Non-pigmented ciliary epithelial cell (primary cell): ENCODE measurements at places on chromosomes 1 and 21.

GRCh38 chr1:229991104-229991513, 75.9 kb upstream of the GALNT2 start:
- DNase-seq, result no peak

- no peak for DNase-seq
Observed at GRCh38 chr1:2076826-2077225, 26.6 kb downstream of the PRKCZ start.

DNA sequence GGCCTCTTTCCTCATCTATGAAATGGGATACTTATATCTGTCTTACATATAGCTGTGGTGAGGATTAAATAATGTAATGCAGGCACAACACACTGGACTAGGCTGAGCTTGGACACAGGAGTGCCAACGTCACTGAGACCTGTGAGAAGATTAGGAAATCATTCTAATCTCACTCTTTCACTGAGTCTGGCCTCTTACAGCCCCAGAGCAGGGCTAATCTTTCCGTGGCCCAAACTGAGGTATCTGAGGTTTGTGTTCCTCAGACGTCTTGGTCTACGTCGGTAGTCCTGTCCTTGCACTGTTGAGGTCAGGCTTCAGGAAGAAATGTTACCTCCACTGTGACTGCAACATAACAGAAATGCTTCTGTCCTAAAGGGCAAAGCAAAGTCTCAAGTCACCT, 22.6 kb upstream of the A3GALT2 start:
- DNase-seq, result no peak

- DNase-seq, result no peak
Observed at GRCh38 chr1:161121042-161121650, 3.2 kb downstream of the NIT1 start.

- no peak for DNase-seq
Observed at GRCh38 chr1:154867841-154868605, 2.1 kb downstream of the KCNN3 start.

- DNase-seq, result no peak
Observed at GRCh38 chr1:22045604-22046228, 6.8 kb upstream of the CDC42 start.

DNA sequence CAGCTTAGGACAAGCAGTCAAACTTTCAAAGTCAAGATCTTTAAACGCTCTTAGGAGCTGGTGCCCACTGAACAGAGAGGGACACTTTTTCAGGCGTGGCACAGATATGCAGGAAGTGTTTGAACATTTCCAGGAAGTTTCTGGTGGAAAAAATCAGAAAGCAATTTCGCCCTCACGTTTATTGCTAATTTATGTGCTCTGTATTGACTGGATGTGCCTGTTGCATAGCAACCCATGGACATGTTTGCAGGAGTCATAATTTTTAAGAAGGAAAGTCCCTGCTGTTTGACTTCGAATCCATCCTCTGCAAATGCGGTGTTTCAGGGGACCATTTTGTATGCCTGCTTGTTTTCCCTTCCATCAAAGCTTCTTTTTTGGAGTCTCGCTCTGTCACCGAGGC, 239.9 kb upstream of the IRF2BP2 start:
- DNase-seq, result no peak

- peak; percentile 35 for DNase-seq
Observed at GRCh38 chr1:218930472-218931241, 243.0 kb upstream of the LYPLAL1 start.

GRCh38 chr1:43199093-43199726, 27.1 kb downstream of the CFAP57 start:
- DNase-seq, result no peak

GRCh38 chr1:83762039-83762365, 236.9 kb downstream of the TTLL7 start:
- DNase-seq, result no peak

DNA sequence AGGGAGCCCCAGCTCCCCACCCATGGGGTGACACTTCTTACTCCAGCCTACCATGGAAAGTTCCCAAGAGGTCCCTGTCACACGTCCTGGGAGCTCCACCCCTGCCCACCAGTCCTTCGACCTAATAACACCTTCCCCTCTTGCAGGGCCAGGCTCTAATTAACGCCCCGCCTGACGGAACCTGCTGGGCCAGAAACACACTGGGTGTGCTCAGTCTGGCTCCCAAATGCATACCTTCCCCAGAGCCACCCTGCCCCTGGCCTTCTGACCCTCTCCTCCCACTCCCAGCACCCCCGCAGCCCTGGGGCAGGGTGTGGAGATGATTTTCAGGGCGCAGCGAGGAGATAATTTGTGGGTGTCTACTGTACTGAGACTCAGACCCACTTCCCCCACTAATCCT, 20.6 kb downstream of the PGLYRP3 start:
- no peak for DNase-seq

GRCh38 chr21:45114072-45114471, 39.7 kb downstream of the ADARB1 start:
- DNase-seq, result no peak
